ENCODE measurements at places on chromosomes 4 and X. TPM values are rescaled to one million over a fixed set of nuclear protein-coding genes. Genes with fewer than 3 reads are reported as not detected.

GRCh38 chrX:71671043-71671780, 3.9 kb downstream of the LOC101059915 start:
- no peak for DNase-seq
- H3K4me3 ChIP-seq: no peak overlapping the region
- H3K4me1 ChIP-seq: no peaks in the 10 kb centered on the region
- H3K36me3 ChIP-seq: no peaks in the 10 kb centered on the region

DNA sequence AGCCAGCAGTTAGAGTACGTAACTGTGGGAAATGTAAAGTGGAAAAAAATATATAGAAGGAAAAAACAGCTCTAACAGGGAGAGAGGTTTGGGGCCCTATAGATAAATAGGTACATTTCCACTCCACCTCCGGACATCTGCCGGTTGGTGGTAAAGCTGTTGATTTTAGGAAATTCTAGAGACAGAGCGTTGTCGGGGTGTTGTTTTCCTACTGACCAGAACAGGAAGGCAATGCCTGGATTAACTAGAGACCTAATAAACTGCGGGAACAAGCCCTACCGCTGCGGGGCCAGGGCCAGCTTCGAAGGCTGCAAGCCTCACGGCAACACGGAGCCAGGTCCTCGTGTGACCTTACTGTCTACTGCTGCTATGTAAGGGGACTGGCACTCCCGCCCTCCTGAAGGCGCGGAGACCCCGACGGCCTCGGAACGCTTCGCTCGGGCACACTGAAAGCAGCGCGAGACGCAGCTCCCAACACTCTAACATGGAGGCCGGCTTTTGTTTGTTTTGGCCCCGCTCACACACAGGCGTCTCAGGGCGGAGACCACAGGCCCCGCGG, 702 bp upstream of the CDKN2AIP start:
- H3K4me3 ChIP-seq: peak overlapping the region; percentile 72
- H3K36me3 ChIP-seq: peaks cover 13% of the 10 kb centered on the region
- H3K27me3 ChIP-seq: no peaks in the 10 kb centered on the region
- peak overlapping the region; percentile 94 for H3K27ac ChIP-seq
- no peak for DNase-seq

DNA sequence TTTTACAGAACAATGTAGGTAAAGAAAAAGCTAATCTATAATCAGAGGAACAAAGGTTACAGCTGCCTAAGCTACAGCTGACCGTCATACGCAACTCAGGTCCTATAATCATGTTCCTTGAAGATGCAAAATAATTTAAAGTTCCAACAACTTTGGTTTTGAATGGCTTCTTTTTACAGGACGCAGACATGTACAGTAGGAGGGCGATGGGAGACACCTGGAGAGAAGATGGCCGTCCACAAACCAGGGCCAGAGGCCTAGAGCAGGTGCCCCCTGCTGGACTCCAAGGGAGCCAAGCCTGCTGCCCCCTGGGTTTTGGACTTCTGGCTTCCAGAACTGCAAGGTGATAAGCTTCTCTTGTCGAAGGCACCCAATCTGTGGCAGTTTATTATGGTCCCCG, 10.6 kb downstream of the HGFAC start:
- no peak overlapping the region for H3K27ac ChIP-seq
- H3K27me3 ChIP-seq: no peaks in the 10 kb centered on the region
- no peak for DNase-seq
- no peaks in the 10 kb centered on the region for H3K36me3 ChIP-seq
- H3K4me3 ChIP-seq: no peak overlapping the region
- H3K4me1 ChIP-seq: no peaks in the 10 kb centered on the region

- no peaks in the 10 kb centered on the region for H3K36me3 ChIP-seq
- H3K27me3 ChIP-seq: no peaks in the 10 kb centered on the region
- DNase-seq: no peak
- no peak overlapping the region for H3K27ac ChIP-seq
- H3K4me3 ChIP-seq: no peak overlapping the region
Measured at GRCh38 chr4:186170966-186171365, 20.4 kb upstream of the CYP4V2 start.

DNA sequence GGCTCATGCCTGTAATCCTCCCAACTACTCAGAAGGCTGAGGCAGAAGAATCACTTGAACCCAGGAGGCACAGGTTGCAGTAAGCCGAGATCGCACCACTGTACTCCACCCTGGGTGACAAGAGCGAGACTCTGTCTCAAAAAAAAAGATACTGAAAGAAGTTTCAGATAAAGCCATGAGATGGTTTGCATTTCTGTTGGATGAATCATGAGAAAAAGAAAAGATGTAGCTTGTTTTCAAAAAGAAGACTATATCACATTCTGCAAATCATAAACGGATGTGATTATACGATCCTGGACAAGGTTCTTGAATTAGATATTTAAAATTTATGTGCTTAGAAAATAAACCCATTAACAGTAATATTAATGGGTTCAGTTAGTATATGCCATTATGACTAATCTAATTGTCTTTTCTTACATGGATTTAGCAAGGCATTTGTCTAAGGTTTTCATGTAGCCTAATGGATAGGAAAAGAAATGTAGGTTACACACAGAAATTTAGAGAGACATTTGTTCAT, 345.9 kb downstream of the SLC7A11 start:
- no peaks in the 10 kb centered on the region for H3K4me1 ChIP-seq
- no peak for DNase-seq
- H3K27ac ChIP-seq: no peak overlapping the region
- no peaks in the 10 kb centered on the region for H3K36me3 ChIP-seq

Gene SLC10A7
- total RNA-seq: 17.4 TPM

Gene PRICKLE3
- total RNA-seq: 16.7 TPM

Gene MGAT4D
- not detected for total RNA-seq
